ENCODE measurements at places on chromosomes 3 and 15.

- no peak for DNase-seq
These were observed 32.2 kb upstream of the ABHD17C start for GRCh38 chr15:80662757-80663553.

DNA sequence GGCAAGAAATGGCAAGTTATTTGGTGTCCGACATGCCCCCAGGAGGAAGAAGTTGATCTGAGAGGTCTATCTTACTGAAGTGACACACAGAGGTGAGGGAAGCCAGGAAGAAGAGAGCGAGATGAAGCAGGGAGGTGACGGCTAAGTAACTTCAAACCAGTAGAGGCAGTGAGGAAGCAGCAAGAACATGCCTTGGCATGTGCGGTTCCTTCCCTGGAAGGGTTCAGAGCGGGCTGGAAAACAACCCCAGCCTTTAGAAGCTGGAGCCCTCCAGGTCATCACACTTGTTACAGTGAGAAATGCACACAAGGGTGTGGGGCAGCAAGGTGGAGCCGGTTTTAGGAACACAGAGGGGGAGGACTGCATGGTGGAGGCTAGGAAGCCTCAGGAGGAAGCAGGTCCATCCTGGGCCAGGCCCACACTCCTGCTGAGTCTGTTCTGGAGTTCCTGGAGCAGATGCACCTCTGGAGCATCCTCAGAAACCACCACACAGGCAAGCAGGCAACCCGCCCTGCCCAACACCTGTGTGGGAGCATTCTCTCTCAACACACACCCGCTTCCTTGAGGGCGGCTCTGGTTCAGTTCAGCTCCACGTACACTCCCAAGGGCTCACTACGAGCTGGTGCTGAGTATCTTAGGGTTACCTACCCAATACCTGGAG lies 47.1 kb downstream of the POC1A start:
- no peak for DNase-seq

DNA sequence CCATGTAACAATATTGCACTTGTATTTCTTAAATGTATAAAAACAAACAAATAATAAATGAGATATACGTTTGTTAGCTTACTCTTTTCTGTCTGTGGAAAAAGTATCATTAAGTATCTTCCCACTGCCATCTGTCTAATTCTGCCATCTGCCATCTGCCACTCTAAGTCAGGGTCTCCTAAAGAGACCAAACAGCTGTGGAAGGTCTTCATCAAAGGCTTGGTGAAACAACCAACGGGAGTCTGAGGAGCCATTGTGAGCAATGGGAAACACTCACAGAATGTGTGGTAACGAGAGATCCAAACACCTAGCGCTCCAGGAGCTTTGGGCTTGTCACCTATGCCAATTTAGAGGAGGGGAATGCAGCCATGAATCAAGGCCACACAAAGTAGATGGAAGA lies 28.7 kb upstream of the PFN2 start:
- no peak for DNase-seq

DNA sequence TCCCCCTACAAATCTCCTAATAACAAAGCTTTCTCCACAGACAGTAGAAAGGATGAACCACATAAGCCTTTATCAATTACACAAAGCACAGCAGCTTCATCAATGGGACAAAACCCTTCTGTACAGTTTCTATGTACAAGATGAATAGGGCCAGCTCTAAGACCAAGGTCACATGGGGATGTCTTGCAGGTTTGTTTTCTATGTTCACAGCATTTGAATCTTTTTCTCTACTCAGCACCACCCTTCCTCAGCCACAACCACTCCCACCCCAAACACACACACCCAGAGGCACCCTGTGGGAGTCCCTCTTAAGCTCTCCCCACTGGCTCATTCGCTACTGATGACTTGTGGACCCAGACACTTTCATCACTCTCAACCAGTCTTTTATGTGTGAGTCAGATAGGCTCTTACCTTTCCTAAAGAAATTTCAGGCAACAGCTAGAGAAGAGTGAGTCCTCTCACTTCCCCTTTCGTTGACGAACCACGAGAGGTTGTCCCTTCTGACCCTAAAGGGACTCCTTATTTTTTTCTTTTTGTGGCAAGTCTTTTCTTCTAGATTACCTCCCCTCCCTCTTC lies 57.9 kb downstream of the ARHGAP31 start:
- no peak for DNase-seq

GRCh38 chr3:5096336-5097008 lies 25.6 kb upstream of the ARL8B start:
- no peak for DNase-seq

DNA sequence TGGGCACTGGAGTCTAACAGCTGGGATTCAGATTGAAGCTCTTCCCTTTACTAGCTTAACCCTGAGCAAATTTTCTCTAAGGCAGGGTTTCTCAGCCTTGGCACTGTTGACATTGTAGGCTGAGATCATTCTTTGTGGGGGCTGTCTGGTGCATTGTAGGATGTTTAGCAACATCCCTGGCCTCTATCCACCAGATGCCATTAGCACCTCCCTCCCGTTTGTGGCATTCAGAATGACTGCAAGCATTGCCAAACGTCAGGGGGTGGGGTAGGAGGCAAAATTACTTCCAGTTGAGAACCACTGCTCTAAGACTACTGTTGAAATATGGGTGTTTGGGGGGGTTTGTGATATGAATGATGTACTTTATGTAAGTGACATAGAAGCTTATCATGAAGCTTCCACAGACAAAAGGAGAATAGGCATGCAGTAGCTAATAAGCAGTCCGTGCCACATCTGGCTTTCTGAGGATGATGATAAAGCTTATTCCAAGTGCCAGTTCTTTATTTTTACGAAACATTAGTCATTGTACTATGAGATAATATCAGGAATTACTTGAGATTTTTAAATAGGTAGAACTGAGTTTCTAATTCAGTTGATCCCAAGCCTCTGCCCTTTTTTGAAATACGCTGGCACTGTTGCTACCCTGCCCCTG lies 39.3 kb downstream of the NKIRAS1 start:
- no peak for DNase-seq

GRCh38 chr3:37506956-37507535 lies 332.7 kb upstream of the LRRFIP2 start:
- no peak for DNase-seq

DNA sequence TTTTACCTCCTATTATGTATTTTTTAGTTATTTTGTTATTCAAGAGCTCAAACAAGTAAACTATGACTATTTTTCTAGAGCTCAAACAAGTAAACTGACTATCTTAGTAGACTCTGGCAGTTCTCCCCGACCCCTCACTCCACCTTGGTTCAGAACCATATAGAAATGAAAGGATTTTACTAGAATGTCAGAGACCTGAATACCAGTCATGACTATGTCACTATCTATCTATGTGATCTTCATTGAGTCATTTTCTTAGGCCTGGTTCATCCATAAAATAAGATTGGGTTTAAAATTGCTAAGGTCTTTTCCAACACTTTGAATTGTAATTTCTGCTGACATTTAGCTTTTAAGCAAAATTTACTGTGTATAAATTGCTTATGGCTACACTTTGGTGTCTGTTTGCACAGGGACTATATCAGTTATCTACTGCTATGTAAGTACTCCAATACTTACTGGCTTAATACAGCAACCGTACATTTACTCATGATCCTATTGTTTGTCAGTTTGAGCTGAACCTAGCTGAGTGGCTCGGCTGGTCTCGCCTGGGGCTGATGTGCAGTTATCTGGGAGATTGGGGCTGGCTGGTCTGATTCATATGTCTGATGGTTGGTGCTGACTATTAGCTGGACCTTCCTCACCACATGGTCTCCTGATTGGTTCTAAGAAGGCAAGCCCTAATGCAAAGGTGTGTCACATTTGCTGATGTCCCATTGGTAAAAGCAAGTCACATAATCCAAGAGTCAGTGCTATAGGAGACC lies 37.0 kb downstream of the RASA2 start:
- no peak for DNase-seq
